ENCODE measurements at places on chromosomes 3 and 15.

DNA sequence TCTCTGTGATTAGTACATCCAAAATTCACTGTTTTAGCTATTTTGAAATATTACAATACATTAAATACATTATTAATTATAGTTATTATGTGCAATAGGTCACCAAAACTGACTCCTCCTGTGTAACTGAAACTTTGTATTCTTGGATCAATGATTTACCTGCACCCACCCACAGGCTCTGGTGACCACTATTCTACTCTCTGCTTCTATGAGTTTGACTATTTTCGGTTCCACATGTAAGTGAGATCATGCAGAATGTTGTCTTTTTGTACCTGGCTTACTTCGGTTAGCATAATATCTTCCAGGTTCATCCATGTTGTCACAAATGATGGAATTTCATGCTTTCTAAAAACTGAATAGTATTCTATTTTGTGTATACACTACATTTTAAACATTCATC lies 43.8 kb downstream of the SLC2A2 start:
- DNase-seq = no peak

- DNase-seq = no peak
These were observed 1.9 kb upstream of the ULK4 start for GRCh38 chr3:41963823-41964222.

DNA sequence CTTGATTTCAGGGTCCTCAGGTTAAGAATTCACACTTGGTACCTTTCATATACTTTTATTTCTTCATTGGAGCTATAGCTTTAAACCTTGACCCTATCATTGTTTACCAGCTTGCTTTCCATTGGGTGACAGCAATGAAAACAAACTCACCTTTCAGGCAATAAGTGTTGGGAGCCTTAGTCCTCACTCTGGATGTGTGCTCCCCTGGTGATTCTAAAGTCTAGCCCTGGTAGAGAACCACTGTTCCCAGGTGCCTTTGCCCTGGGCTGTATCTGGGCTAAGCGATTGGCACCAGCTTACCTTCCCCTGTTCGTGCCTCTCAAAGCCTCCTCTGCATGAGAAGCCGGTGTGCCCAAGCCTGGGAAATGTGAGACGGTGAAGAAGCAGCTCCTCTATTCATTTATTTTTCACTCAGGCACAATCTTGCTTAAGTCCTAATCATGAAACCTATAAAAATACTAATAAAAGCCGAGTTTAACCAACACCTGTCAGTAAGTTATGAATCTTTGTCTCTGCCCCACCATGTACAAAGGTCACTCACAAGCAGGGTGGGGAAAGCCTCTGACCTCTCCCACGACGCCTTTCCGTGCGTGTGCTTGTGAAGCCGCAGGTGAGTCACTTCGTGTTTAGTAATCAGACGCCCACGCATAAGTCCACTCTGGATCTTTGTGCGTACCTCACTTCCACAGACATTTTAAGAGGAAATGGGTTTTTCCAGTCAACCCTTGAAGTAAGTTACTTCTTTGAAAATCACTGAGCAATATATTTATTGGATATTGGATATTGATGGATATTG lies 12.8 kb upstream of the ARRDC4 start:
- no peak for DNase-seq

DNA sequence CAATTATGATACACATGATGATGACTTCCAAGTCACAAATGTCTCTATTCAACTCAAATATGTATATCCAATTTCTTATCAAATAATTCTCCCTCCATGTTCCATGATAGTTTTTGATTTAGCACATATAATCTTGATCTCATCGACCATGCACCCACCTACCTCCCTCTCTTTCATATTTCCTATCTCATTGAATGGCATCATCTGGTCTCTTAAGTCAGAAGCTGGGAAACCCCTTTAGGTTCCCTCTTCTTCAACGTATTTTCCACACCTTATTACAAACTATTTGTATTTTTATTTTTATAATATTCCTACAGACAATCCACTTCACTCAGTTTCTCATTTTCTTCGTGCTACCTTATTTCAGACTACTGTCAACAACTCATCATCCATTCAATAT lies 56.9 kb upstream of the DPH6 start:
- DNase-seq = no peak

Measured in activated T-cell treated with anti-CD3 and anti-CD28 coated beads for 48 hours (primary cell).